ENCODE measurements at places on chromosomes 1 and 21. TPM values are rescaled to one million over a fixed set of nuclear protein-coding genes. Genes with fewer than 3 reads are reported as not detected.

The GNG12 gene
- 0.43 TPM for total RNA-seq

The ADGRL4 gene
- not detected for total RNA-seq

The ESPN gene
- 0.39 TPM for total RNA-seq

The LINGO4 gene
- total RNA-seq = not detected

The SRM gene
- 388 TPM for total RNA-seq

The NFYC gene
- total RNA-seq = 59.0 TPM

Measured in activated naive CD8-positive, alpha-beta T cell treated with anti-CD3 and anti-CD28 coated beads for 36 hours (primary cell).